NCI-H1694 treated with DMSO at 0.1 percent for 48 hours (cell line): ENCODE measurements at places on chromosomes 2 and 18.

DNA sequence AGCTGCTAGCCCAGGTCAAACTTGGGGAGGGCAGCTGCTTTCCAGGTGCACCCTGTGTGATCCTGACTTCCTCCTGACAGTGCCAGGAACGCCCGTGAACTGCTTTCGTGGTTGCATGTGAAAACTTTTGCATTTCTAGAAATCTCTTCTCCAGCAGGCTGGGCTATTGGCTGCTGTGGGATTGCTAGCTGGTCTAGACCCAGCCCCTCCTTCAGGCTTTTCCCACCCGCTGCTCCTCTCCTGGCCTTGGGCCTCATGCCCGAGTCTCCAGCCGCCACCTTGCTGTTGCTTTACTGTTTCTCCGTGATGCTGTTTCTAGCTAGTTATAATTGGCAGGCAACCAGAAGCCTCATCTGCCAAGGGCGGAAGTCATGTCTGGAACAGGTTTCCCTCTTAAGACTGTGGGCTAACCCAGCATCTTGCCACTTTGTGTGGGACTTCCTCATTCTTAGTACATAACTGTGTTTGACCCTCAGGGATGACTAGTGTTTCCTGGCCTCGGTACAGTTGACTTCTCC lies 27.0 kb upstream of the MGAT4A start:
- peak; percentile 44 for DNase-seq

DNA sequence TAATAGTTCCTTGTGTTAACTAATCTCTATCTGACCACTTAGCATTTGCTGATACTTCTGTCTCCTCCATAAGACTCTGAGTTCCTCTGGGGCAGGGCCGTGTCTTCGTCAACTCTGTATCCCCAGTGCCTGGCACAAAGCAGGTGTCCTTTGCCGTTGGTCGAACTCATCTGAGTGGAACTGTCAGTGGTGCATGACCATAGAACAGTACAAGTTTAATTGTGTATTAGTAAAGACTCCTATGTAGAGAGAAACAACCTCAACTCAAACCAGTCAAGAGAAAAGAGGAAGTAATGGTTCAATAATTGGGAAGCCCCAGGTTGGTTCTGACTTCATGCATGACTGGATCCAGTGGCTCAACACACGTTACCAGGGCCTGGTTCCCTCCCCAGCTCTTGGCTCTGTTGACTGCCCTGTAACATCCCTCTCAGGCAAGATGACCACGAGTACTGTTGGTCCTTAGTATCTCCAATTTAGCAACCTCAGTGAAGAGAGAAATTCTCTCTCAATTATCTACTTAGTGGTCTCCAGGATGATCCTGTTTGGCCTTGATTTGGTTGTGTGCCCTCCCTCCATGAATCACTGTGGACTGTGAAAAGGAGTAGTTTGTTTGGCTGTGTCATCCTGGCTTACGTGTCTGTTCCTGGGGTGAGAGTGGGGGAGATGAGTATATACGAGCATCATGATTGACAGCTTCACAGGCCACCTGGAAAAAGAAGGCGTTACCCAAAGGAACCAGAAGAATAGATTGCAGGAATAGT lies 58.5 kb upstream of the MSH6 start:
- DNase-seq: no peak

DNA sequence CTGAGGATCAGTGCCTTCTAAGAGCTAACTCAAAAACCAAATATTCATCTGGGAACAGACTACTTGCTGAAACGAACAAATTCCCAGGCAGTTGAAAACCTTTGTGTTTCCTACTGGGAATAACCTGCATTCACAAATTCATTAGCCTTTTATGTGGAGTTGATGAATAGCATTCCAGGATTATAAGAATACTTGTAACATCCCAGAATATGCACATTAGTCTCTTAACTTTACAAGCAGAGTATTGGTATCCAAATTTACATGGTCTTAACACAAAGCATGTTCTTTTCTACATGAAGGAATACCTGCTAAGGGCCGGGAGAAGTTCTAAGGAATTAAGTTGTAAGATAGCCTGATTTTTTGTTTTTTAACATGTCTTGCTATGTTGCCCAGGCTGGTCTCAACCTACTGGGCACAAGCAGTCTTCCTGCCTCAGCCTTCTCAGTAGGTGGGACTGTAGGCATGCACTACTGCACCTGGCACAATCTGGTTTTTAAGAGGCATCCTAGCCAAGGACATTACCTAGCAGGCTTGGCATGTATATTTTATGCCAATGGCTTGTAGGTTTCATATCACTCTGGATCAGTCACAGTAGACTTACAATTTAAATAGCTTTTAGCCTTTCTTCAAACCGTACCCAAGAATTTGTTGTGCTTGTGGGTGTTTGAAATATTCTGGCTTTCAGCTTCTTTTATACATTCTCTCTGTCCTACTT lies 50.7 kb downstream of the MGAT5 start:
- DNase-seq: no peak

- DNase-seq: no peak
These were observed 80.7 kb upstream of the ITGA4 start for GRCh38 chr2:181376442-181376841.

DNA sequence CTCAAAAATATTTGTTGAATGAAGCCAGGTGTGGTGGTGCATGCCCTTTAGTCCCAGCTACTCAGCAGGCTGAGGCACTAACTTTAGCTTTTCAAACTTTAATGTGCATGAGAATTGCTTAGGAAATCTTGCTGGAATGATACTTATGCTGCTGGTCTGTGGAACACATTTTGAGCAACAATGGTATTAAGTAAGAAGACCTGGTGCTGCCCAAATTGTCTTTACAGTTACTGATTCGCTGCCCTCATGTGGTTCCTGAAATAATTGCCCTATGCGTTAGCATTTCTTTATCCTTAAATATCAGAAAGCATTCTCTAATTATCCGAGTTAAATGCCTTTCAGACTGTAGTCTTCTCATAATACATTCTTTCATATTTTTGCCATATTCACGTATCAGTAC lies 76.0 kb upstream of the SESTD1 start:
- DNase-seq: peak; percentile 14

- DNase-seq: no peak
These were observed 61.4 kb downstream of the RPL31 start for GRCh38 chr2:101063352-101064124.
